ENCODE measurements at places on chromosomes 6 and 20. TPM values are rescaled to one million over a fixed set of nuclear protein-coding genes. Genes with fewer than 3 reads are reported as not detected.

Gene ANGPT4
- not detected for total RNA-seq

GRCh38 chr6:40671001-40671693 is 84.0 kb upstream of the LRFN2 start:
- H3K4me3 ChIP-seq, result no peak overlapping the region
- no peak for DNase-seq
- no peaks in the 10 kb centered on the region for H3K36me3 ChIP-seq
- peaks cover 4% of the 10 kb centered on the region for H3K27me3 ChIP-seq

GRCh38 chr20:7924692-7925091 is 15.6 kb downstream of the HAO1 start:
- no peaks in the 10 kb centered on the region for H3K36me3 ChIP-seq
- no peak overlapping the region for H3K4me3 ChIP-seq
- H3K4me1 ChIP-seq, result no peaks in the 10 kb centered on the region

- H3K27me3 ChIP-seq, result peaks cover 6% of the 10 kb centered on the region
- H3K27ac ChIP-seq, result no peak overlapping the region
- H3K4me1 ChIP-seq, result no peaks in the 10 kb centered on the region
- H3K36me3 ChIP-seq, result no peaks in the 10 kb centered on the region
Observed at GRCh38 chr20:32052778-32053362, 828 bp downstream of the HCK start.

DNA sequence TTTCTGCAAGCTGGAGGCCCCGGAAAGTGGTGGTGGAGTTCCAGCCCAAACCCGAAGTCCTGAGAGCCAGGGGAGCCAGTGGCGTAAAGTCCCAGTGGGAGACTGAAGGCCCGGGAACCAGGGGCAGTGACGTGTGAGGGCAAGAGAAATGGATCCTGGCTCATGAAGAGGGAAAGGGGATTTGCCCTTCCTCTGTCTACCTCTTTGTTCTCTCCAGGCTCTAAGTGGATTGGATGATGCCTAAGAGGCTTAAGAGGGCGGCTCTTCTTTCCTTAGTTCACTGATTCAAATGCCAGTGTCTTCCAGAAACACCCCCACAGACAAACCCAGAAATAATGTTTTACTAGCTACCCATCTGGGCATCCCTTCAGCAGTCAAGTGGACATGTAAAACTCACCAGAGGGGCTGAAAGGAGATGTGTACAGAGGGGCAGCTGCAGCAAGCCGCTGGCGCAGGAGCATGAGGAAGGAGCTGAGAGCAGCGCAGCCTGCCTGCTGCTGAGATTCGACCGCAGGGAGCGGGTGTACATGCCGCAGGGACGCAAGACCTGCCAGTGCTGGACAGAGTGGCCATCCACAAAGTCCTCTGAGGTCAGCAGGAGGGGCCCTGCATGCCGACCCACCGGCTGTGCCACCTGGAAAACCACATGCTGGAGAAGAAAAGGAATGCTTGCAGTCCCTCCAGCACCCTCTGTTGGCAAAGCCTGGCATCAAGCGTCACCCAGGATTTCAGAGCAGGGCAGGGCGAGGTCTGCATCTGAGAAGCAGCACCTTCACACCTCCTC is 29.5 kb downstream of the CDYL start:
- peak; percentile 34 for DNase-seq
- H3K4me1 ChIP-seq, result peaks cover 20% of the 10 kb centered on the region
- H3K4me3 ChIP-seq, result no peak overlapping the region
- no peaks in the 10 kb centered on the region for H3K36me3 ChIP-seq
- H3K27ac ChIP-seq, result no peak overlapping the region

GRCh38 chr6:144654506-144654905 is 369.4 kb downstream of the UTRN start:
- no peaks in the 10 kb centered on the region for H3K36me3 ChIP-seq
- H3K27ac ChIP-seq, result no peak overlapping the region
- peaks cover 11% of the 10 kb centered on the region for H3K4me1 ChIP-seq
- H3K4me3 ChIP-seq, result no peak overlapping the region

- H3K27me3 ChIP-seq, result no peaks in the 10 kb centered on the region
- H3K36me3 ChIP-seq, result 0 out of 2 replicates have a peak, but pooled peaks cover 5% of the 10 kb centered on the region
- no peak overlapping the region for H3K4me3 ChIP-seq
- H3K27ac ChIP-seq, result no peak overlapping the region
- peaks cover 7% of the 10 kb centered on the region for H3K4me1 ChIP-seq
Observed at GRCh38 chr6:169745405-169745804, 6.0 kb downstream of the DYNLT2 start.

Gene MMUT
- total RNA-seq, result 12.4 TPM

GRCh38 chr6:93047033-93047432 is 372.3 kb downstream of the EPHA7 start:
- no peaks in the 10 kb centered on the region for H3K4me1 ChIP-seq
- no peak overlapping the region for H3K4me3 ChIP-seq
- no peaks in the 10 kb centered on the region for H3K27me3 ChIP-seq
- H3K27ac ChIP-seq, result no peak overlapping the region
- DNase-seq, result no peak
- no peaks in the 10 kb centered on the region for H3K36me3 ChIP-seq

- no peaks in the 10 kb centered on the region for H3K27me3 ChIP-seq
- H3K27ac ChIP-seq, result no peak overlapping the region
- peaks cover 2% of the 10 kb centered on the region for H3K4me1 ChIP-seq
Observed at GRCh38 chr20:35828434-35828833, 56.6 kb downstream of the PHF20 start.

GRCh38 chr6:25167961-25168360 is 111.2 kb upstream of the CARMIL1 start:
- H3K4me1 ChIP-seq, result peaks cover 3% of the 10 kb centered on the region
- no peak overlapping the region for H3K4me3 ChIP-seq
- no peaks in the 10 kb centered on the region for H3K36me3 ChIP-seq
- no peaks in the 10 kb centered on the region for H3K27me3 ChIP-seq
- no peak overlapping the region for H3K27ac ChIP-seq
- DNase-seq, result no peak

- no peaks in the 10 kb centered on the region for H3K27me3 ChIP-seq
- no peak overlapping the region for H3K4me3 ChIP-seq
- DNase-seq, result no peak
- H3K4me1 ChIP-seq, result peaks cover 17% of the 10 kb centered on the region
Observed at GRCh38 chr20:13336308-13337089, 115.4 kb downstream of the ISM1 start.

GRCh38 chr6:43302126-43302525 is 4.1 kb downstream of the SLC22A7 start:
- no peaks in the 10 kb centered on the region for H3K36me3 ChIP-seq
- H3K4me1 ChIP-seq, result no peaks in the 10 kb centered on the region
- DNase-seq, result no peak
- H3K27ac ChIP-seq, result no peak overlapping the region
- H3K4me3 ChIP-seq, result no peak overlapping the region
- no peaks in the 10 kb centered on the region for H3K27me3 ChIP-seq

DNA sequence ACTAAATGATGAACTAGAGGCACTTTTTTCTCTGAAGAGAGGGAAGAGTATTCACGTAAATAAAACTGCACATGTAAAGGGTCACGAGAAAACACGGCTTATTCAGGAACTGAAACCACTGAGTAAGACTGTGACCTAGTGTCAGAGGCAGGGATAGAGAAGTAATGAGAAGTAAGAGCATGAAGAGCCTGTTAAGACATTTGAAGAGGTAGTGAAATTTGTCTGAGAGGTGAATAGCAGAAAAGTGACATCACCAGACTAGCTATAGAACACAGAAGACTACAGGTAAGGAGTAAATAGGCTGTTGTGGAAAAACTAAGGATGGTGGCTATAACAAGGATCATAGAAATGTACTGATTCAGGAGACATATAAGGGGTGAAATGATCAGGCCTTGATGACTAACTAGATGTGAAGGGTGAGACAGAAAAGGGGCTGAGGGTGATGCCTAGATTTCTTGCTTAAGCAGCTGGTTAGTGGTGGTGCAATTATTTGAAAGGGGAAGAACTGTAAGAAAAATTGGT is 76.8 kb downstream of the REV3L start:
- H3K27me3 ChIP-seq, result no peaks in the 10 kb centered on the region
- H3K4me1 ChIP-seq, result no peaks in the 10 kb centered on the region
- H3K36me3 ChIP-seq, result peaks cover 2% of the 10 kb centered on the region
- H3K27ac ChIP-seq, result no peak overlapping the region

DNA sequence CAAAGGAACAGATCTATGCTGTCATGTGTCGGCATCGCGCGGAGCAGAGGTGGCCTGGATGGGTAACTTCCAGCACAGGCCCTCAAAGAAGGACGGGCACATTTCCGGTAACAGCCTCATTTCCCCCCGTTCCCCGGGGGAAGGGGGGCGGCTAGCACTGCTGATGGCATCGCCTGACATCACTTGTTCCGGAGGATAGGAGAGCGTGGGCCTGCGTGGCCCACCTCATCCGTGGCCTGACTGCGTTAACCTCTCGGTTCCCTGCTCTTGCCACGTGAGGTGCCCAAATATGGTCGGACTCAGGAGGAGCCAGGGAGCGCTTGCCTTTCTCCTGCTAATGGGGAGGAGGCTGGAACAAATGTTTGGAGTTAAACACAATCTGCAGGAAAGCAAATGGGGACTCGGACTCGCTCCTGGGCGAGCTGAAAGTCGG is at the start of gene AKAP12:
Gene AKAP12 (plus strand): TSS at position 365 of the 433 bp plus-strand sequence. CDS start 596 bp downstream, outside the sequence.
- H3K27ac ChIP-seq, result peak within 1 kb of the TSS; percentile 75
- DNase-seq, result no peak
- no peaks in the 10 kb centered on the region for H3K27me3 ChIP-seq
- H3K4me3 ChIP-seq, result peak within 1 kb of the TSS; percentile 66
- H3K4me1 ChIP-seq, result peaks cover 6% of the 10 kb centered on the region
- no peaks in the 10 kb centered on the region for H3K36me3 ChIP-seq

DNA sequence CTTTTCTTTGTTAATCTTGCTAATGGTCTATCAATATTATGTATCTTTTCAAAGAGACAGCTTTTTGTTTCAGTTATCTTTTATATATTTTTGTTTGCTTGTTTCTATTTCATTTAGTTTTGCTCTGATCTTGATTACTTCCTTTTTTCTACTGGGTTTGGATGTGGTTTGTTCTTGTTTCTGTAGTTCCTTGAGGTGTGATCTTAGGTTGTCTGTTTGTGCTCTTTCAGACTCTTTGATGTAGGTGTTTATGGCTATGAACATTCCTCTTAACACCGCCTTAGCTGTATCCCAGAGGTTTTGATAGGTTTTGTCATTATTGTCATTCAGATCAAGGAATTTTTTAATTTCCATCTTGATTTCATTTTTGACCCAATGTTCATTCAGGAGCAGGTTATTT is 26.8 kb upstream of the TNFAIP3 start:
- H3K27me3 ChIP-seq, result no peaks in the 10 kb centered on the region
- no peak overlapping the region for H3K27ac ChIP-seq
- H3K36me3 ChIP-seq, result no peaks in the 10 kb centered on the region

- H3K27ac ChIP-seq, result peak overlapping the region; percentile 32
- peak; percentile 80 for DNase-seq
- peaks cover 5% of the 10 kb centered on the region for H3K4me1 ChIP-seq
- H3K4me3 ChIP-seq, result peak overlapping the region; percentile 52
- H3K36me3 ChIP-seq, result no peaks in the 10 kb centered on the region
Observed at GRCh38 chr6:154615483-154616025, 105.1 kb upstream of the CNKSR3 start.

DNA sequence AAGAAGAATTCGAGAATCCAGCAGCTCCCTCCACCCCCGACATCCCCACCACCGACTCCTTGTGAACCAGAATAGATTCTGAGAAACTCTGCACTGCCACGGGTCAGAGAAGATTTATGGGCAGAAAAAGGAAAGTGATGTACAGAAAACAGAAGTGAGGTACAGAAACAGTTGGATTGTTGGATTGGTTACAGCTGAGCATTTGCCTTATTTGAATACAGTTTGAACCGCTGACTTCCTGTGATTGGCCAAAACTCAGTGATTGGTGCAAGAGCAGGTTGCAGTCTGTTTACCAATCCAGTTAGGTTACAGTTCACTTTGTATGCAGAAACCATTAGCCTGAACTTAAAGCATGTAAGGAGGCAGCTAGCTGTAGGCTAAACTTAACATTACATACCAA is 131.2 kb upstream of the HDDC2 start:
- DNase-seq, result no peak
- H3K27ac ChIP-seq, result no peak overlapping the region
- H3K4me3 ChIP-seq, result no peak overlapping the region
- H3K4me1 ChIP-seq, result no peaks in the 10 kb centered on the region
- H3K27me3 ChIP-seq, result peaks cover 35% of the 10 kb centered on the region

All from HCT116 (cell line).